Spleen (tissue), 13 donors: ENCODE measurements at places on chromosomes 11 and 22. TPM values are rescaled to one million over a fixed set of nuclear protein-coding genes. Genes with fewer than 3 reads are reported as not detected.
A peak's percentile ranks its signal among the peaks of the same experiment; 100 is the strongest.

Gene MRGPRE
- total RNA-seq = not detected

Gene WNT7B
- total RNA-seq = not detected

Gene RPS3
- 1,627 TPM for total RNA-seq

Gene LINC01488
- not detected for total RNA-seq

Gene LMO1
- 0.57 TPM for total RNA-seq

Gene KLHL35
- 0.19 TPM for total RNA-seq

Gene CYP2D6
- 1.2 TPM for total RNA-seq

Gene TTC36
- not detected for total RNA-seq

Gene ACTN3
- 0.23 TPM for total RNA-seq

Gene CHRDL2
- not detected for total RNA-seq

Gene P2RY2
- total RNA-seq = 11.9 TPM

Gene CHKB
- 94.4 TPM for total RNA-seq

Gene OR10A2
- total RNA-seq = not detected

DNA sequence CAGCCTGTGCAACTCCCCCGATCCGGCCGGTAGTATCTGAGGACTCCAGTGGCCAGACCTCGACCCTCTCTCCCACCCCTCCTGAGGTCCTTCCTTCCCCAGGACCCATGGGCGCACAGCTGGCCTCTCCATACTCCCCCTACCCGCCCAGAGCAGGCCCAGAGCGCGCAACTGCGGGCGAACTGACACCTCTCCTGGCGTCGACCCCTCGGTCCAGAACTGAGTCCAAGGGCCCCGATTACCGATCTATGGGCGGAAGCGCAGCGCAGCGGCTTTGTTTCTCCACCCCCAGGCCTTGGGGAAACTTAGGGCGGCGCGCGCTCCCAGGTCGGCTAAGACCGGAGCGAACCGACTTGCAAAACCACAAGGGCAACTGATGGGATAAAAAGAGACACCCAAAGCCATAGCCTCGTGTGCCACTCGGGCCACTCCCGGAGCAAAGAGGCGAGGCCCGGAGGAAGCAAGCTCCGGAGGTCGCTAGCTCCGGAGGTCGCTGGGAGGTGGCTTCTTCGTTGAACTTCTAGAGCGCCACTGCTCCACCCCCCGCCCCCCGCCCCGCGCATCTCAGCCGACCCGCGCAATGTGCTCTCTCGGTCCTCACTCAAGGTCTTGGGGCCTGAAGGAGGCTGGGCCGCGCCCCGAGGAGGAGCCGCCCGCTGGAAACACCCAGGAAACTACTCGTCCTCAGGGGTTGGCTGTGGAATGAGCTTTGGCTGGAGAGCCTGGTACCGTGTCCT is 9.8 kb upstream of the ALX4 start:
- H3K27me3 ChIP-seq = peaks cover 100% of the 10 kb centered on the region
- no peaks in the 10 kb centered on the region for H3K36me3 ChIP-seq
- no peak overlapping the region for H3K27ac ChIP-seq

DNA sequence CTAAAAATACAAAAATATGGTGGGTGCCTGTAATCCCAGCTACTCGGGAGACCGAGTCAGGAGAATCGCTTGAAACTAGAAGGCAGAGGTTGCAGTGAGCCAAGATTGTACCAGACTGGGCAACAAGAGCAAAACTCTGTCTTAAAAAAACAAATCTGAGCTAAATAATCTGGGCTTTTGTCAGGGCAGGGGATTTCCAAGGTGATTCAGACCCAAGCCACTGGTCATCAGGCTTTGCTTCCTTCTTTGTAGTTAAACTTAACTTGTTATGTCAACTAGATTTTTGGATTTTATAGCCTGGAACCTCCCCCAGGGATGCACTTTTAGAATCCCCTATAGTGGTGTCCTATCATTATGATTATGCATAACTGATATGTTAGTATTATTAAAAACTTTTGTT is 27.0 kb upstream of the SLC22A8 start:
- no peak overlapping the region for H3K4me3 ChIP-seq
- no peaks in the 10 kb centered on the region for H3K36me3 ChIP-seq
- no peak for DNase-seq
- H3K27me3 ChIP-seq = peaks cover 6% of the 10 kb centered on the region
- H3K4me1 ChIP-seq = no peaks in the 10 kb centered on the region
- H3K27ac ChIP-seq = no peak overlapping the region

- no peak overlapping the region for H3K27ac ChIP-seq
- H3K27me3 ChIP-seq = no peaks in the 10 kb centered on the region
- DNase-seq = no peak
- H3K4me3 ChIP-seq = no peak overlapping the region
Measured at GRCh38 chr22:46665751-46666280, 45.6 kb downstream of the GRAMD4 start.

- DNase-seq = no peak
- H3K36me3 ChIP-seq = no peaks in the 10 kb centered on the region
- H3K4me3 ChIP-seq = no peak overlapping the region
- H3K27me3 ChIP-seq = no peaks in the 10 kb centered on the region
- H3K27ac ChIP-seq = no peak overlapping the region
- peaks cover 24% of the 10 kb centered on the region for H3K4me1 ChIP-seq
Measured at GRCh38 chr11:77406396-77406795, 67.5 kb downstream of the PAK1 start.

- H3K36me3 ChIP-seq = no peaks in the 10 kb centered on the region
- peaks cover 21% of the 10 kb centered on the region for H3K4me1 ChIP-seq
- DNase-seq = no peak
- H3K4me3 ChIP-seq = no peak overlapping the region
Measured at GRCh38 chr22:29879753-29880152, 3.2 kb upstream of the MTMR3 start.

- H3K4me1 ChIP-seq = peaks cover 89% of the 10 kb centered on the region
- H3K4me3 ChIP-seq = no peak overlapping the region
- H3K27ac ChIP-seq = peak overlapping the region; percentile 78
- no peaks in the 10 kb centered on the region for H3K36me3 ChIP-seq
- DNase-seq = no peak
- no peaks in the 10 kb centered on the region for H3K27me3 ChIP-seq
Measured at GRCh38 chr11:17159441-17159840, 48.3 kb downstream of the PIK3C2A start.

GRCh38 chr11:18171377-18172000 is 1.1 kb upstream of the MRGPRX4 start:
- no peaks in the 10 kb centered on the region for H3K36me3 ChIP-seq
- no peak overlapping the region for H3K4me3 ChIP-seq
- H3K27ac ChIP-seq = no peak overlapping the region
- DNase-seq = no peak

DNA sequence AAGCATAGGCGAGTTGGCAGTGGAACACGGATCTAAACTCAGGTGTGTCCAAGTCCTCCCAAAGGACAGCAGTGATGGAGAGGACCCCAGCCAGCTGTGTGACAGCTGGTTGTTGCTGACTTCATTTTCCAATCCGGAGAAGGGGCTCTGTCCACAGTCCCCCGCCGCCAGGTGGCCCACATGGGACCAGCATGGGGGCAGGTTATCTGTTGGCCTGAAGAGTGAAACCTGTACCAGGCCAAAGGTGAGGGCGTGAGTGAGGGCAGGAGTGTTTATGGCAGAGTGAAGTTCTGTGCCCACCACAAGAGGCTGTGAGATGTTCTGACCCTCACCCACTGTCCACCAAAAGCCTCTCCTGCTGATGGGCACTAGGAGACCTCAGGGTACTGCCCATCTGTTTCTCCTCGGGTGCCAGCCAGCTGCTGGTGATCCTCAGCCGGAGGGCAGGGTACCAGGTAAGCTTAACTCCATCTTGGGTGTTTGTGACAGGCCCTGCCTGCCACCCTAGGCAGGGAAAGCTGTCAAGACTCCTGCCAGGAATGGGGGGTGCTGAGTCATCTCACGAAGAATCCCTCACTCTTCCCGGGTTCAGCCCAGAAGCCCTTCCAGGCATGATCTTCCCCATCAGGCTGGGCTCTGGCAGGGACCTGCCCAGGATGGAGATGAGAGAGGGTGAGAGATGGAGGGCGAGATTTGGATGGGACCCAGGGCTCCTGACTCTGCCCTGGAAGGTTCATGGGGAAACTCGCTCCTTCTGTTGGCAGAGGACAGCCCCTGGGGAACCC is 15.5 kb upstream of the TAB1 start:
- no peaks in the 10 kb centered on the region for H3K27me3 ChIP-seq
- H3K27ac ChIP-seq = no peak overlapping the region
- DNase-seq = no peak
- H3K4me3 ChIP-seq = no peak overlapping the region
- H3K36me3 ChIP-seq = no peaks in the 10 kb centered on the region
- H3K4me1 ChIP-seq = no peaks in the 10 kb centered on the region

- peaks cover 17% of the 10 kb centered on the region for H3K4me1 ChIP-seq
- peak; percentile 69 for DNase-seq
- H3K4me3 ChIP-seq = peak overlapping the region; percentile 23
- H3K27me3 ChIP-seq = peaks cover 73% of the 10 kb centered on the region
Measured at GRCh38 chr11:44315947-44316658, 6.2 kb upstream of the ALX4 start.

DNA sequence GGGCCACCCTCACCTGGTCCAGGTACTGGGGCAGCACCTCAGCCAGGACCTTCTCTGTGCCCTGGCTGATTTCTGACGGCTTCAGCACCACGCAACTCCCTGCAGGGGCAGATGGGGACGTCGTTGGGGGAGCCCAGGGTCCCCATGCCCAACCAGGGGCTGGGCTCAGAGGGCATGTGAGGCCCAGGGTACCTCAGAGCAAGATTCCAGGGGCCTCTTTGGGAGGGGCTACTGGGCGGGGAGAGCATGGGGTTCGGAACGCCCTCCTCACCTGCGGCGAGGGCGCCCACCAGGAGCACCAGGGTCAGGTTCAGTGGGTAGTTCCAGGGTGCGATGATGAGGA is 8.1 kb downstream of the ALDH3B2 start:
- no peaks in the 10 kb centered on the region for H3K36me3 ChIP-seq
- H3K27ac ChIP-seq = no peak overlapping the region

- peaks cover 56% of the 10 kb centered on the region for H3K4me1 ChIP-seq
- no peak overlapping the region for H3K4me3 ChIP-seq
- no peak overlapping the region for H3K27ac ChIP-seq
- no peaks in the 10 kb centered on the region for H3K27me3 ChIP-seq
- DNase-seq = peak; percentile 56
- no peaks in the 10 kb centered on the region for H3K36me3 ChIP-seq
Measured at GRCh38 chr11:1302461-1303125, 6.8 kb downstream of the TOLLIP start.

DNA sequence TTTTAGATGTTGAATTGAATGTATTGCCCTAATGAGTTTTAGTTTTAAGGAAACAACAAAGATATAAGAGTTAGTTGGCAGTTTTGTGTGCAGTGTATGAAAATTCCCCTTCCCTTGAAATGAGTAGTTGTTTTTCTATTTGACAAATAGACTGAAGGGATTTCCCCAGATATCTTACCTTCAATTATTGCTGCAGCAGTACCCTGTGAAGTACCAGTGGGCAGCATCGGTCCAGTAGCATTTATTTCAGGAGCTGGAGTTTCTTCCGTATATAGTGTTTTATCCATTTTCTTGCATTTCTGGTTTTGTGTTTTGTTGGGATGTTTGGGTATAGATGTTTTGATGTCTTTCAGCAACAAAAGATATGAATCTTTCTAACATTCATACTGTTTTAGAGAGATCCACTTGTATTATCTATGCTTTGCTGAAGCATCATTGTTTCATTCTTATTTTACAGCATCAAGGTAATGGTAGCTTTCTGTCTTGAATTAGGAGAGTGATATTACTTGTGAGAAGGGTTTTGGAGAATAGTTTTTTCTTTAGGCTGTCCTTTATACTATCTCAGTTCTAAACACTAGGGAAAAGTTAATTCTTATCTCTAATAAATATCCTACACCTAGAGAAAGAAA is 7.4 kb downstream of the KMT2A start:
- no peaks in the 10 kb centered on the region for H3K27me3 ChIP-seq
- H3K4me3 ChIP-seq = no peak overlapping the region
- no peak for DNase-seq
- H3K4me1 ChIP-seq = peaks cover 42% of the 10 kb centered on the region

DNA sequence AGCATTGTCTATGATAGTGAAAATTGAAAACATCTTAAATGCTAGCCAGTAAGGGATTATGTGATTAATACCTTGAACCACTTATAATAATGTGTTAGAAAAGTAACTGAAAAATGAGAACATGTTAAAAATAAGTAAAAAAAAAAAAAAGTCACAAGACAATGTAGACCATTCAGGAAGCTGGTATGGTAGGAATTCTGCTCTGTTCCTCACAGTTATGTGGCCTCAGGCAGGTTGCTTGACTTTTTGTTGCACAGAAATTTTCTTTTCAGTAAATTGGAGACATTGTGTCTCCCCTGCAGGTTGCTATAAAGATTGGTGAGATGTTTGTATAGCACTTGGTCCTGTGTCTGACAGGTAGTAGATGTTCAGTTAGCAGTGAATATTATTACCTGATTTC is 17.3 kb upstream of the PLET1 start:
- H3K27ac ChIP-seq = no peak overlapping the region
- no peak for DNase-seq
- peaks cover 12% of the 10 kb centered on the region for H3K4me1 ChIP-seq
- no peaks in the 10 kb centered on the region for H3K36me3 ChIP-seq
- no peaks in the 10 kb centered on the region for H3K27me3 ChIP-seq

- DNase-seq = peak; percentile 85
- no peak overlapping the region for H3K4me3 ChIP-seq
- no peaks in the 10 kb centered on the region for H3K27me3 ChIP-seq
- no peaks in the 10 kb centered on the region for H3K4me1 ChIP-seq
Measured at GRCh38 chr11:93234602-93235207, 36.9 kb upstream of the SLC36A4 start.
